Thoracic aorta (tissue), 2 donors: ENCODE measurements at places on chromosomes 12 and 14. TPM values are rescaled to one million over a fixed set of nuclear protein-coding genes. Genes with fewer than 3 reads are reported as not detected.

GRCh38 chr12:15757553-15758255 is 31.5 kb downstream of the EPS8 start:
- peak; percentile 6 for DNase-seq

DNA sequence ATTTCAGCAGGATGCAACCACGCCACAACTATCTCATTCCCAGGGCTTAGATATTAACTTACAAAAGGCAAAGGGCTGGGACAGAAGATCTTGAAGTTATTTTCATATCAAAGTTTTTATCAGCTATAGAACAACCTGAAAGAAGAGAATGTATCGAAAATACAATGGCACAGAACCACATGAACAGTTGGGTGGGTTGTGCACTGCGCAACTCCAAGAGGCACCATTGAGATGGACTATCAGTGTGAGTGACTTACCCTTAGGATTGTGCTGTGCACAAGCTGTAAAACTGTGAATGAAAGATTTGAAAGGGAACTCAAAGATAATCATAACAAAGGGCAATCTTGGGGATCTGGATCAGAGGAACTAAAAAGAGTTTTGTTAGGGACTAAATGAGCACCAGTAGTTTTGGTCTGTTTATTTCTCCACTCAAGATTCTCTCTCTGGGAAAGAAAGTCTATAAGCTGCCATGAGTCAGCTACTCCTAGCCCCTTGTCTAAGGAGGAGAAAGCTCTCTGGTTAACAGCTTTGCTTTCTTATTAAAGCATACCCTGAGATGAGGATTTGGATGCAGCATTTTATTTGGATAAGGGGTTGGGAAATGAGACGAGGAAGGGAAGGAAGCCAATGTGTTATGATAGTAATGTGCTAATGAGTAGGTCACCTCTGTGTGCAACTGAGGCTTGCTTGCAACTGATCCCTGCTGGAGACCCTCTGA is 62.2 kb downstream of the TBX5 start:
- H3K27me3 ChIP-seq = no peaks in the 10 kb centered on the region
- H3K4me3 ChIP-seq = no peak overlapping the region
- no peaks in the 10 kb centered on the region for H3K36me3 ChIP-seq
- no peak for DNase-seq
- H3K27ac ChIP-seq = no peak overlapping the region

DNA sequence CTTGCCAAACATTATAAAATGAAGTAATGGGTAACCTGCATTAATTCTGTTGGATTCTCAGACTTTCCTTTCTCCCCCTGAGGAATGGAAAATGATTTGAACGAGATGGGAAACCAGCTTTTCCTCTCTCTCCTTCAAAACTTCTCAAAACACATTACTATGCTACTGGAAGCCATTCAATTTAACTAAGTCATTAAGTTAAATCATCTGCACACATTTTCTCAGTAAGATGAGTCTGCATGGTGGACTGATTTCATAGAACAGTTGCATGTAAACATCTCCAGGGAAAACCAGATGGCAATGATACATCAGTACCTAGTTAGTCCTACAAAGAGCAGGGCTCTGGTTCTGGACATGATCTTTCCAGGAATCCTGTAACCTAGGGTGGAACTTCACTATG is 59.9 kb downstream of the BMP4 start:
- no peak overlapping the region for H3K27ac ChIP-seq
- no peaks in the 10 kb centered on the region for H3K36me3 ChIP-seq
- no peak for DNase-seq
- no peaks in the 10 kb centered on the region for H3K4me1 ChIP-seq

- H3K4me3 ChIP-seq = no peak overlapping the region
- DNase-seq = peak; percentile 77
- H3K27ac ChIP-seq = peak overlapping the region; percentile 84
- no peaks in the 10 kb centered on the region for H3K27me3 ChIP-seq
These were observed 30.4 kb upstream of the PLEKHG6 start for GRCh38 chr12:6280053-6280469.

DNA sequence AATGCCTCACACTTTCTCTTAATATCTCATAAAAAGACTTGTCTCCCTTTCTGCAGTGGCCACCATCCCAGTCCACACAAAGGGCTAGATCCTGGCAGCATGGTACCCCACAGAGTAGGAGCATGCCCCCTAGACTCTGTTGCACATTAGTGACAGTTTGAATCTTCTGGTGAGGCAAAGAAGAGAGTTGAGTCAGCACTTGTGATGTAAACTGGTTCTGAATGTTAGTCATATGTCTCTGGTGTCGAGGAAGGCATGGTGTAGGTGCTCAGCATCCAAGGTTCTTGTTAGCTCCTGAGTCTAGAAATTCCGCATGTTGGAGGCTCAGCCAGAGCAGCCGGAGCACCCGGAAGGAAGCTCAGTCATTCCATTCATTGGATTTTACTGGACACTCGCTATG is 9.8 kb downstream of the TTC9 start:
- DNase-seq = no peak
- H3K4me1 ChIP-seq = no peaks in the 10 kb centered on the region
- H3K27me3 ChIP-seq = no peaks in the 10 kb centered on the region
- no peak overlapping the region for H3K4me3 ChIP-seq
- no peaks in the 10 kb centered on the region for H3K36me3 ChIP-seq
- H3K27ac ChIP-seq = no peak overlapping the region

- peaks cover 12% of the 10 kb centered on the region for H3K4me1 ChIP-seq
- H3K4me3 ChIP-seq = no peak overlapping the region
- H3K27me3 ChIP-seq = no peaks in the 10 kb centered on the region
- DNase-seq = no peak
These were observed 48.4 kb upstream of the FOS start for GRCh38 chr14:75230140-75230792.

DNA sequence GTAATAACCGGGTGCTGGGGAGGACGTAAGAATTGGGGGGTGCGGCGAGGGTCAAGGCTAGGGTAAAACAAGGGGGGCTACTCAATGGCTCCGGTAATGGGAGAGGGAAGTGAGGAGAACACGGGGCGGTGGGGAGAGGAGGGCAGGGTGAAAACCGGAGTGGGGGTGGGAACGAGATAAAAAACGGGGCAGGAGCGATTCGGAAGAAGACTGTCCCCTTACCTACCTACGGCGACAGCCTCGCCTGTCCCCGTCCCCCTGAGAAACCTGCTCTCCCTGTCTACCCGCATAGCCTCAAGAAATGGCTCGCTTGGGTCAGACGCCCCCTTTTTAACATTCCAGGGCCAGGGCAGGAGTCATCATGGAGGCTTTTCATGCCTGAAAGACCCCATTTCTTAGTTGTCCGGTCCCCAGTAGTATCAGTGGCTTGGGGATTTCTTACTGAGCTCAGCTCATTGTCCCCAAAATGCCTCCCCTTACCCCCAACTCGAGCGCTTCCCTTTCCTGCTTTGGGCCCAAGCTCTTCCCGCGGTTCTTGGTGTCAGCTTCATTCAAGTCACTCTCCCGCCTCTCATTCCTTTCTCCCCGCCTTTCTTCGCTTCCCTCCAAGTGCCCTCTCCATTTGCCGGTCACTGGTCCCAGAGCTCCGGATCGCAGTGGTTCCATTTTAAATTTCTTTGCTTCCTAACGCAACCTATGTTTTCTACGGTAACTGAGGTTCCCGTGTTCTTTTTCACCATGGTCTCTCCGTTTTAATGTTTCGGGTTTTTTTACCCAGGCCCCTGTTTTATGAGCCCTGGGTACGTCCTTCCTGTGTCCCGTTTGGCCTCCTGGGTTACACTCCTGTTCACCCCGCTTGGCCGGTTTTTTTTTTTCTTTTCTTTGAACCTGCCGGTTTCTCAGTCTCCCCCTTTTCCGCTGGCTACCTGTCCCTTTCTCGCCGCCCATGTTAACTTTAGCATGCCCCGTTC is 1.2 kb upstream of the WSB2 start:
- H3K4me3 ChIP-seq = peak overlapping the region; percentile 95
- H3K4me1 ChIP-seq = peaks cover 28% of the 10 kb centered on the region
- H3K27ac ChIP-seq = peak overlapping the region; percentile 83
- DNase-seq = no peak

The PTPN21 gene
- total RNA-seq = 38.6 TPM

The KRT85 gene
- total RNA-seq = not detected

The SERPINA12 gene
- total RNA-seq = not detected
